Activated T-helper 1 cell treated with Interleukin-2 at 50 U/mL for 16 hours (primary cell): ENCODE measurements at places on chromosomes 7 and 10.

- peak; percentile 8 for DNase-seq
Observed at GRCh38 chr10:3095373-3096139, 28.2 kb downstream of the PFKP start.

DNA sequence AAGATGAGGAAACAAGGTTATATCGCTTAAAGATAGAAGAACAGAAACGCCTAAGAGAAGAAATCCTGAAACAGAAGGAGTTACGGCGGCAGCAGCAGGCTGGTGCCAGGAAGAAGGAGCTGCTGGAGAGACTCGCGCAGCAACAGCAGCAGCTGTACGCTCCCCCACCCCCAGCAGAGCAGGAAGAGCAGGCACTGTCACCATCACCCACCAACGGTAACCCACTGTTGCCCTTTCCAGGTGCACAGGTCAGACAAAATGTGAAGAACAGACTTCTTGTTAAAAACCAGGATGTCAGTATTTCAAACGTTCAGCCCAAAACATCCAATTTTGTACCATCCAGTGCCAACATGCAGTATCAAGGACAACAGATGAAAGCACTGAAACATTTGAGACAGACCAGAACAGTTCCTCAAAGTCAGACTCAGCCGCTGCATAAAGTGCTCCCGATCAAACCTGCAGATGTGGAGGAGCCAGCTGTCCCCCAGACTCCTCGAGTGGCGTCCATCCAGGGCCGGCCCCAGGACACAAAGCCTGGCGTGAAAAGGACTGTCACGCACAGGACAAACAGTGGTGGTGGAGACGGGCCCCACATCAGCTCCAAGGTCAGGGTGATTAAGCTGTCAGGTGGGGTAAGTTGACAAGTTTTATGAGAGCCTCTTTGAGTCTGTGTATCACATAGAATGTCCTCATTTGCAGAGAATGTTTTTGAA lies 67.1 kb downstream of the SHH start:
- no peak for DNase-seq

- DNase-seq = no peak
Observed at GRCh38 chr10:851901-852300, 79.6 kb downstream of the LARP4B start.

DNA sequence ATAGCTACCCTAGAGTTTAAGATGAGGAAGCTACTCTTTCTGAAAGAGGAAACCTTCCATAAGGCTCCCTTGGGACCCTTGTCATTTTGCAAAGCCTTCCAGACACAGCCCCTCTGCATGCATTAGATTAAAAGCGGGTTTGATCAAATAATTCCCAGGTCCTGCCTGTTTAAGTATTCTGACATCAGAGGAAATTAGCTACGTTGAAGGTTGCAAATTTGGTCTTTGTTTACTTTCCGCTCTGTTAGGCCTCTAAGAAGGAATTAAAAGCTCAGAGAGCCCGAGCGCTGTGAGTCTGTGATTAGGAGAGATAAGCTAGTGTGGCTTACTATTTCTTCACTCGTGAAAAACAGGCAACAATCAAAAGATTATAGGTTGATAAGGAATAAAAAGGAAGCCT lies 1.4 kb upstream of the THSD7A start:
- no peak for DNase-seq

DNA sequence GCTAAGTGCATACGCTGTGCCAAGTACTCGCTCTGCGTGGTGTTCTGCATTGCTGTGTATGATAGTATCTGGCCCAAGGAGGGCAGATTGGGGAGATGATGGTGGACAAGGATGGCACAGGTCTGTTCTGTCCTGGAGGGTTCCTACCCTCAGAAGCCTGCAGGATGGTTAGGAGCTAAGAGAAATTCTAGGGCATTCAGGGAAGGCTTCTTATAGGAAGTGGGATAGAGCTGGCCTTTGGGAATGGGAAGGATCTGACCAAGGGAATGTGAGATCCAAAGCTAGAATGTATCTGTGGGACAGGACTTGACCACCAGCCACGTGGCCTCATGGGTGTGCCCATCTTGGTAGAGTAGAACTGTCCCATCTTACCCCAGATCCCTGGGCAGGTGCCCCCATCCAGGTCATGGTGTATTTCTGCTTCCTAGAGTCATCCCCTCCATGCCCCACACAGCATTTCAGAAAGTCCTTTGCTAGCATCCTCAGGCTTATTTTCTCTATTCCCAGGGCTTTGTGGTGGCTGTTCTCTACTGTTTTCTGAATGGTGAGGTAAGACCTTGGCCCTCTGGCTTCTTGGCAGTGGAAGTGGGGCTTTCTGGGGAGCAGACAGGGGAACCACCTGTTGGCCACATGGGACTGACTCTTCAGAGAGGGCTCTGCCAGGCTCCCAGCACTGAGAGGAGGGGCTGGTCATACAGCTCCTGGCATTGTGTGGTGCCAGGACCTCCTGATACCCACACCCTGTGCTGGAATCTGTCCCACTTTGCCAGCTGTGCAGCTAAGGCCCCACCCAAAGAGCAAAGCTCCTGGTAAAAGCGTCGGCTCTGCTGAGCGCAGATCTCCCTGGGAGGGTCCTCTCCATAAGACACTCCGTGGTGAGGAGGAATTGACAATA lies 52.5 kb downstream of the ADCYAP1R1 start:
- DNase-seq = no peak

GRCh38 chr7:116532102-116532688 lies 7.4 kb downstream of the CAV1 start:
- DNase-seq = no peak

GRCh38 chr7:37354656-37355131 lies 94.0 kb downstream of the ELMO1 start:
- peak; percentile 23 for DNase-seq
